NCI-H187 treated with DMSO at 0.1 percent for 48 hours (cell line): ENCODE measurements at places on chromosomes 4 and X.

DNA sequence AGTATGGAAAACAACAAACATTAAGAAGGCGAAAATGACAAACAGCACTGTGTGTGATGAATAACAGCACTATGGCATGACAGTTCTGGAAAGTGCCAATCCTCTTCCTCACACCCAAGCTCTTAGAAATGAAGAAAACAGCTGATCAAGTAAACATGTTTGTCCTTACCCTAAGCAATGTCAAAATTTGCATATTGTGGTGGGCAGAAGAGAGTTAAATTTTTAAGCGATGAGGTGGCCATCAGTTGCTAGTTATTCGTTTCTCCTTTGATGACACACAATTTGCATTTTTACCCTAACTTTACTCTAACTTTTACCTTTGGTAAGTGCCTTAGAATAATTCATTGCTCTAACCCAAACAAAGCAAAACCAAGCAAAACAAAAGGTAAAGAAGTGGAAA, 8.8 kb downstream of the PROM1 start:
- no peak for DNase-seq

DNA sequence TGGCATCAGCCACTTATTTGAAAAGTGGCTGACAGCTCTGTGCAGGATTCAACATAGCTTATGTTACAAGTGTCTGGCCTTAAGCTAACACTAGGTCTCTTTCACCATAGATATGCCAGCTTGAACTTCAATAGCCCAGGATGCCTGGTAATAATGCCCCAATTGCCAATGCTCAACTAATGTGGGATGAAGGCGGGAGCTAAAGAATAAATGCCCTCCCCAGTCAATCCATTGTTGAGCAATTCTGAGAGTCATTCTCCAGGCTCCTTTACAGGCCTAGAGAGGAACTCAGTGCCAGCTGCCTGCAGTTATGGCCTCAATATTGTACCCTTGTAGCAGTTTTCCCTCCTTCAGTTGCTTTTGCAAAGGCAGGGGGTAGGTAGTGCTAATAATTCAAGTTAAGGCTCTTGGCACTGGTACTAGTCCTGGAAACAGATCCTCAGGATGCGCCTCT, 460.2 kb downstream of the GABRG1 start:
- DNase-seq: no peak

GRCh38 chrX:19563327-19563726, 48.0 kb upstream of the MAP3K15 start:
- DNase-seq: no peak

- DNase-seq: no peak
These were observed 203.9 kb downstream of the EVC2 start for GRCh38 chr4:5504486-5504885.

DNA sequence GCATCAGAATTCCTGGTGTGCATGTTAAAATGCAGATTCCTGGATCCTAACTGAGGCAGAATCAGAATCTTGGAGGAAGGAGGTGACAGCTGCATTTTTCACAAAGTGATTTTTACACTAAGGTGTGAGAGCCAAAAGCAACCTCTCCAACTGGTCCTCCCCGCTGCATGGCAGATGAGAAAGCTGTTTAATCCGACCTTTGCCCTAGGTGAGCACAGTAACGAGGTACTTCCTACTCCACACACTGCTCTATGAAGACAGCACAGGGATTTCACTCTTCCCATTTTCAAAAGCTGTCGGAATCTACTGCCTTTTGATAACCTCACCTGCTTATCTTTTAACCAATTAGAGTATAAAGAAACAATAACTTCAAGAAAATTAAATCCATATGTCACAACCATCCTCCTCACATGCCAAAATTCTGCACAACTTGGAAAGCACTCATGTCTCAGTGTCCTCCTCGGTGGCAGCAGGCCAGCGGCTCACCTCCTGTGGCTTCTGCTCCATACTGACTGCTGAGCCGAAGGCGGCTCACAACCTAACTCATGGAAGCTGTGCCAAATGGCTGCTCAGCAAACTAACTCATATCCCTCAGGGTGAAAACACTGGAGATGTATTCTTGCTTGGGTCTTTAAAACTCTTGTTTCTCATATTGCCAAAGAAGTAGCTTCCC, 3.6 kb downstream of the CASP6 start:
- DNase-seq: no peak
